AG09309 (cell line): ENCODE measurements at places on chromosomes 7 and 10.

DNA sequence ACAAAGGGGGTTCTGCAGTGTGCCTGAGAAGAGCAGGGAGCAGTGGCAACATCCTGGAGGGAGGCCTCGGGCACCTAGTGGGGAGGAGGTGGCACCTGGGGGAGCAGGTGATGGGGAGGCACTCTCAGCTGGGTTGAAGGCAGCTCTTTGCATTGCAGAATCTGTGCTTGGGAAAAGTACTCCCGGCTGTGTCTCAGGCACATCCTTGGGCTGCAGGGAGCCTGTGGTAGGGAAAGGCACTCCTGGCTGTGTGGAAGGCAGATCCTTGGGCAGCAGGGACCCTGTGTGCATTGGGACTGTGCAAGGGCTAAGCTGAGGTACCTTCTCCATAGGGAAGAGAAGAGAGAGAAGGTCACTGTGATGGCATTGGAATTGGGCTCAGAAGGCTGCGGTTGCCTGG lies 52.8 kb upstream of the ANTXRL start:
- DNase-seq: no peak

GRCh38 chr10:122021379-122021778 lies 32.4 kb downstream of the TACC2 start:
- no peak for DNase-seq

GRCh38 chr7:90824386-90825307 lies 228.5 kb downstream of the CDK14 start:
- peak; percentile 82 for DNase-seq

DNA sequence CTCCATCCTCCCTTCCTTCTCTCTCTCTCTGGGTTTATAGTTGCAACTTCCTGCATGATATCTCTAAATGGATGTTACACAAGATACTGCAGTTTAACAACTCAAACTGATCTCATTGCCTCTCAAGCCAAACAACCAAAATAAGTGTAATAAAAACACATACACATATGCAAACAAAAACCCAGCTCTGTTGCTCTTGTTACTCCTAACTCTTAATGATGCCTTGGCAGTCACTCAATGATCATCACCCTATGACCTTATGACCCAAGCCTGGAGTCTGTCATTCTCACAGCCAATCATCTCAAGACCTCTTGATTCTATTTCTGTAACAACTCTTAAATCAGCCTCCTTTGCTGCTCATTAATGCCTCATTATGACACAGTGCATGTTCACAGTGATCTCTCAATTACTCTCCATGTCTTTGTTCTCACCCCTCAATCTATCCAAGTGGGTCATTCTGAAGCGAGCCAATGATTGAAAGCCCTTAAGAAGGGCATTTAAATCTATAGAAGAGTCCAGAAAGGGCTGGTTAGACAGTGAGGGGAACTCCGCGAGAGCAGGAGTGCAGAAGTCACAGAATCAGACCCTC lies 210.9 kb downstream of the INHBA start:
- DNase-seq: no peak

- no peak for DNase-seq
Observed at GRCh38 chr10:62885684-62886461, 69.7 kb upstream of the EGR2 start.

DNA sequence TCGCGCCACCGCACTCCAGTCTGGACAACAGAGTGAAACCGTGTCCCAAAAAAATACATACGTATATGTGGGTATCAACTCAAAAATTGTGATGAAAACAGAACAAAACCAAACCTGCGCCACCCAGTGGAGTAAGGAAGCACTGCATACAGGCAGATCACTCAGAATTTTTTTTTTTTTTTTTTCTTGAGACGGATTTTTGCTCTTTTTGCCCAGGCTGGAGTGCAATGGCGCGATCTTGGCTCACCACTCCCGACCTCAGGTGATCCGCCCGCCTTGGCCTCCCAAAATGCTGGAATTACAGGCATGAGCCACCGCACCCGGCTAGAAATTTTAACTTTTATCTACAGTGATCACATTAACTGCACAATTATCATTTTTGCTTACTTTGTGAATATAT lies 9.1 kb upstream of the TMEM236 start:
- DNase-seq: no peak

GRCh38 chr7:146902728-146903127 lies 786.1 kb downstream of the CNTNAP2 start:
- no peak for DNase-seq

DNA sequence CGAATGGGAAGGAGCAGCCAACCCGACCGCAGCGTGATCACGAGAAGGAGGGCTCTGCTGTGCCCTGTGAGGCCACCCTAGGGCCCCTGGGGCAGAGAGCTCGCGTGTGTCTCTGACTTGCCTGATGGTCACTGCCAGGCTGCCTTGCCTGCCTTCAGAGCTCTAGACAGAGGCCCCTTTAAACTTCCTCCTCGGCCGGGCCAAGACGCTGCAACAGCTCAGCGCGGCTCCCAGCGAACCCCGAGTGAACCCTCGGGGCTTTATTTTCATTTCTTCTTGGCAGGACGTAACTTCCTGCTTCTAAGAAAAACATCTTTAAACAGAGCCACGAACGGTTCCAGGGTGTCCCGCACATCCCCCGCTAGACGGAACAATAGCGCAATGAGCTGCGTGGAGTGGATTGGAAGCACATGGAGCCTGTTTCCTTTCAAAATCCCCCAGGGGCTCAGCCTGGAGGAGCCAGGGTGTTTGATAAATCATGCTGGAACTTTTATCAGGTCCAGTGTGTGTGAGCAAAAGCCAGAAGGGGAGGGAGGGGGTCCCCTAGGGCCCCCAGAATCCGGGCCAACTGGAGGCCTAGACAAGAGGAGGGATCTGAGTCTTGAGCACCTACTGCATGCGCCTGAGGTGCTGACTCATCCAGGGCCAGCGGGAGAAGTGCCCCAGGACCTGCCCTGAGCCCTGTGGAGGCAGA lies 134.1 kb upstream of the GDF10 start:
- no peak for DNase-seq

- no peak for DNase-seq
Observed at GRCh38 chr10:92567952-92568600, 5.8 kb downstream of the IDE start.

DNA sequence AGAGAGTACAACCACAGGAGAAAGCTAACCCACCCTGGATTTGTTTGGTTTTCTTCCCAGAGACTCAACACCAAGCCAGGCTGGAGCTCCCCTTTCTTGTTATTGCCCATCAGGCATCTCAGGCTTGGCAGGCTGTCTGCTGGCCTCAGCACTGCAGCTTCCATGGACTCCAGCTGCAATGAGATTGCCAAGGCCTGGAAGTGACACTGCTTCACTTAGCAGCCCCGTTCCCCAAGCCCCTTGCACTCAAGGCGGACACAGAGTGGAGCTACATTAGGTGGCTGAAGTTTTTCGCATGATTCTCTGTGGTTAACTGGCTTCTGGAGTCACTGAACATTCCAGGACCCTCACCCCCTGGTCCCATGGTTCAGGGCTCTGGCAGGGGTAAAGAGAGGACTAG lies 163.1 kb upstream of the GDF10 start:
- no peak for DNase-seq

GRCh38 chr10:6061056-6061455 lies 1.1 kb downstream of the IL2RA start:
- no peak for DNase-seq

DNA sequence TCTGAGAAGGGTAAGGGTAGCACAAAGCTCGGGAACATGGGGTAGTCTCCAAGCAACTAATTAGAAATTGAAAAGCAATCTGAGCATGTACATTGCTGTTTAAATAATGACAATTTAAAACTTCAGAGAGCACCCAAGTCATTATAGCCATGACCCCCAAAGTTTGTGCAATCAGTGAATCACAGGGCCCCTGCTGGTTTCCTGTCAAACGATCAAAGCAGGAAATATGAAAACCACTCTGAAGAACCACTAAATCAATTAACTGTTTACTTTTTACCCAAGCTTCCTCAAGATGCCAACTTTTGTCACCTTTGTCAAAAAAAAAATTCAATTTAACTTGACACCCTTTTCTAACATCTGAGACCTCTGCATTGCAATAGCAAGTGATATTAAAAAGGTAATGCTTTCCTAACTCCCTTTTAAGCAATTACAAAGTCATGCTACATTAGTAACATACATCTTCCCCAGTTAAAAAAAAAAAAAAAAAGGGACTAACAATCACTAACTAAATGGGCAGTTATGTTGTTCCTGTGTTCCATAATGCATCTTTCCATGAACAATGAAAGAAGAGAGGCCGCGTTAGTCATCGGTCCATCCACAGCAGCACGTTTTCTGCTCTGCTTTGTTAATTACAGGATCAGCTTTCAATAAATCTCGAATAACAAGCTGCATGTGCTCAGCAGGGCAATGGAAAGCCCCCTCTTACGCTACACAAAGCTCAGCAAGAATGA lies 80.6 kb downstream of the ETV1 start:
- no peak for DNase-seq

- peak; percentile 35 for DNase-seq
Observed at GRCh38 chr7:29078311-29079260, 67.8 kb downstream of the CPVL start.

GRCh38 chr10:78025685-78026364 lies 3.5 kb downstream of the POLR3A start:
- no peak for DNase-seq

GRCh38 chr10:53489335-53490182 lies 717.0 kb upstream of the MBL2 start:
- DNase-seq: no peak

- no peak for DNase-seq
Observed at GRCh38 chr10:13000431-13000830, 1.1 kb downstream of the CCDC3 start.

DNA sequence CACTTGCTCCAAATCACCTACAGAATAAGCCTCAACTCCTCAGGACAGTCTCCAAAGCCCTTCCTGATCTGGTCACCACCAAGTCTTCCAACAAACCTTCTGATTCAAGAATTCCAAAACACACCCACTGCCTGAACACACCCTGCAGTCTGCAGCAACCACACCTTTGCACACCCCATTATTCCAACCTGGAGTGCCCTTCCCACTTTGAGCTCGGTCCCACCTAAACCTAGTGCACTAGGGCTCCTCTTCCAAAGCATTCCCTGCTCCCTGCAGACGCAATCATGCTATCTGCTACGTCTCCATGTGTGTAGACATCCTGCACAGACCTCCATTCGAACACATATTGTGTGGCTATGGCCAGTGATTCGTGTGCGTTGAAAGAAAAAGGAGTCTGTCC lies 289.3 kb downstream of the GRID1 start:
- DNase-seq: no peak

GRCh38 chr10:115355162-115355760 lies 262.1 kb downstream of the ATRNL1 start:
- peak; percentile 3 for DNase-seq

DNA sequence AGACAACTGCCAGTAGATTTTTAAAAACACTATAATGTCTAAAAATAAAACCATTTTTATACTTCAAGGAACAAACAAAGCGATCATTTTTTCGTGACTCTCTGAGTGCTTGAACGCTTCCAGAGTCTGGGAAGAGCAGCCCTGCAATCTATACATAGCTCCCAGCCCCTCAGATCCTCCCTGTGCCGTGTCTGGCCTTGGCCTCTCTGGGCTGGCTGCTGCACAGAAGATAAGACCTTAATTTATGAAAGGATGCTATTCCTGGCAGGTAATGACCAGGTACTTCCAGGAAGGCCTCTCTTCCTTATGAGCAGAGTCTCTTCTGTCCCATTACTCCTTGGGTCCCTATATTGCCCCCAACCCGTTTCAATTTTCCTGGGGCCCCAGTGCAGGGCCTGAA lies 200.9 kb upstream of the AOAH start:
- DNase-seq: no peak

DNA sequence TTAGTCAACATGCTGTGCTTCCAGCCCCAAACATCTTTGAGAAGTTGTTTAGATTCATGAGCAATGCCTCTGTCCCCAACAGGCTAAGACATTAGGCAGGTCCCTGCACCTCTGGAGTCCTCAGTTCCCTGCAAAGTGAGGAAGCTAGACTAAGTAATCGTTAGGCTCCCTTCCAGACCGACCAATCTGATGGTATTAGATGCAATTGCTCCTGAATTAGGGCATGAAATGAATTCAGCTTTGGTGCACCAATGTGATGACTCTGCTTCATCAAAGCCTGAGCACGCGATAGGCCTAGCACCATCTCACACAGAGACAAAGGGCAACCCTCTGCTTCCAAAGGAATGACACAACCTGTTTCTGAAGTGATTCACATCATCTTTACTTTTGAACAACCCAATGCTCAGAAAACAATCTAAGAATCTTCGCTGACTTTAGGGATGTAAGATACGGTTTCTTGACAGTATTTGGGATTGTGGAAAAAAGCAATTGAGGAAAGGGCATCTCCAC lies 723 bp upstream of the TES start:
- no peak for DNase-seq

- DNase-seq: no peak
Observed at GRCh38 chr7:25597946-25598345, 369.7 kb upstream of the NPVF start.

GRCh38 chr10:102341038-102341688 lies 54.3 kb upstream of the NFKB2 start:
- no peak for DNase-seq

GRCh38 chr10:1516492-1517165 lies 220.7 kb downstream of the ADARB2 start:
- no peak for DNase-seq

GRCh38 chr7:74174606-74175082 lies 488 bp downstream of the EIF4H start:
- peak; percentile 4 for DNase-seq

DNA sequence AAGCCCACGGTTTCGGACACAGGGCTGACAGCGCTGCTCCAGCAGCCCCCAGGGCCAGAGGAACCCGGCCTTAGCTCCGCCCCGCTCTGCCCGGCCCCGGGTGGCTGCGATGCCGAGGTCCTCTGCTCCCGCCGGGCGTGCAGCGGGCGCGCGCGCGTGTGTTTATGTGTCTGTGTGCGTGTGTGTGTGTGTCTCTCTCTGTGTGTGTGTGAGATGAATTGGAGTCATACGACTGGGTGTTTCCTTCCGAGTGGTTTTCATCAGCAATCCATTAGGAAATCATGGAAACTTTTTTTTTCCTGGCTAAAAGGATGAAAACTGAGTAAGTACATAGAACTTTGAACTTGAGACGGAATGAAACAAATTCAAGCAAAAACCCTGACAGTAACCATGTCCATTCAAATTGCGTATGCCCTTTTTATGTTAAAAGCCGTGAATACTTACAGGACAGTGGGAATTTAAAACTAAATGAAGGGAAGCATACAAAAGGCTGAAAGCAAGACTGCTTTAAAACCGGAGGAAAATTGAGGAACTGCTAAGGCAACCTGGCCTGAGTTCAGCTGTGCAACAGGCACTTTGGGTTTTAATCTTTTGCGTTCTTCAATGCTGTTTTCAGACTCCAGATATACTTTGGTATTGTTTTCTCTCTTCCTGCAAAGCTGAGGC lies at the start of gene CPED1:
CPED1 (plus strand) TSS at position 121 of the 666 bp plus-strand sequence. CDS start 911 bp downstream, outside the sequence.
- peak; percentile 65 for DNase-seq

- DNase-seq: no peak
Observed at GRCh38 chr7:103592187-103592586, 146.2 kb upstream of the SLC26A5 start.
